ENCODE measurements at places on chromosomes 2 and 18.

DNA sequence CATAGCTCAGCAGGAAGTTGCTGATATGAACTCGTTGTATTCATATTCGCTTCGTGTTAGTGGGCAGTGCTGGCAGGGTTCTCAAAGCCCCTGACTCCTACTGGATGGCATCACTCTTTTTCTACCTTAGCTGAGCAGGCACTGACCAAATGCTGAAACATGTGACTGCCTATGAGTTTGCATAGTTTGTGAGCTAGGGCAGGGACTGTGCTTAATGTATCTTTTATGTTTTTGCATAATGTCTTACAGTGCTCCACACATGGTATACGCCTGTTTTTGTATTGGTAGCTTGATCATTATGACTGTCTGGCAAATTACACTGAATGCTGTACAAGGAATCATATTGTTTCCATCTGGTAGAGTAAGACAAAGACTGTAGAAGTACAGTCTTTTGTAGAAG is 305.3 kb downstream of the PARD3B start:
- DNase-seq, result no peak

DNA sequence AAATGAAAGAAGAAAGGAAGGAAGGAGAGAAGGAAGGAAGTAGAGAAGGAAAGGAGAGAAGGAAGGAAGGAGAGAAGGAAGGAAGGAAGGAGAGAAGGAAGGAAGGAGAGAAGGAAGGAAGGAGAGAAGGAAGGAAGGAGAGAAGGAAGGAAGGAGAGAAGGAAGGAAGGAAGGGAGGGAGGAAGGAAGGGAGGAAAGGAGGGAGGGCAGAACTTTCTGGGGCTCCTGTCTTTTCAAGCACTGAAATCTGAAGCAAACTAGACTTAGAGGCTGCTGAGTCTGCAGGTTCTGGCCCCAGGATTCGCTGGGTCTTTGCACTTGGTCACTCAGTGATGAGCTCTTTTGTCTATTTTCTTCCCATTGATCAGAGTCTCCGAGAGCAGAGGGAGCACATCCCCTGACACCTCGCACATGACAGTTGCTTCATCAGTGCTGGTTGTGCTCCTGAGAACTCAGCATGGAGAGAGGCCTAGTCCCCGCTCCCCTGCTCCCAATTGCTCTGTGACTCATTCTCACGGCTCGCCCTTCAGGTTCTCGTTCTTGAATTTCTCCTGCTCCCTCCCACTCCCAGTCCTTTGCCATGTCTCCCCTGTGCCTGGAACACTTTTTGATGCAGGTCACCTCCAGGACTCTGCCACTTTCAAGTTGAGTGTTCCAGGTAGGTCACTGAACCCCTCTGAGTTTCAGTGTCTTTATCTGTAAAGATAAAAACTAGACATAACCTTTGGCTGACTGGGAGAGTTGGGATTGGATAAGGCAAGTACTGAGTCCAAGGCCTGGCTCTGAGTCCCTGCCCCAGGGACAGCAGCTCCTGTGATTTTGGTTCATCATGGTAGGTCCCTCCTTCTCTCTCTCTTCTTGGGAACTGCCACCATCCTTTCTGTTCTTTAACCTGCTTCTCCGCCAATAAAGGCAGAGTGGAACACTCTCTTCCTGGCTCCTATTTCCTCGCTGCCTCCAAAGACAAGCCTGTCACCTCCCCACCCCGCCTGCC is 55.2 kb downstream of the TNP1 start:
- no peak for DNase-seq

DNA sequence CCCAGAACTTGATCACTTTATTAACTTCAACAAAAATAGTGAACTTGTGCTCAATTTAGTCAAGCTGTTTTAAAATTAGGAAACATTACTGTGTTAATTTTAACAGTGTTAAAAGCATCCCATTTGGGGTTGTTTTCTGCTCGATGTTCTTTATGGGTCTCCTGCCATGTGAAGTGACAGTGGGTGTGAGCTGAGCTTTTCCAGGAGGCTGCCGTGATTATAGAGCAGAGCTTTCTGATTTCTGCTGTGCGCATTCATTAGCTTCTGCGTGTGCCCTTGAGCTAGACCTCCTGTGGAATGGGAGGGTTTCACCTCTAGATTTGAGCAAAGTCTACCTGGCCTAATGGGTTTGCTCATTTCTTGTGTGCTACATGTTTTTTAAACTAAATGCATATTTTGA is 121.5 kb downstream of the WDSUB1 start:
- no peak for DNase-seq

GRCh38 chr2:181738563-181738962 is 58.2 kb upstream of the NEUROD1 start:
- no peak for DNase-seq

DNA sequence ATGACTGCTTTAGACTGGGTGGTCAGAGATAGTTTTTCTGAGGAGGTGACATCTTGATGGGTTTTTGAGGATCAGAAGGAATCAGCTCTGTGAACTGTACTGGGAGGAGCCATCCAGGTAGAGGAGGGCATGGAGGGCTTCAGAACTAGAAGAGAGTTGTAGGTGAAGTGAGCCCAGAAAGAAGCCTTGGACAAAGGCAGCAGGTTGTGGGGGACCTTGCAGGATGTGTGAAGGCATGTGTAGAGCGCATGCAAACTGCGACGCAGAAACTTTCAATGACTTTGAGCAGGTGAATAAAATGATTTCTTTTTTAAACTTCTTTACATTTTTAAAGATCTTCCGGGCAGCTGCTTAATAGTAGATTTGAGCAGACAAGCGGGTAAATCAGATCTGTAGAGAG is 83.9 kb upstream of the SIX2 start:
- DNase-seq, result no peak

Data from T-helper 17 cell (primary cell).